Stimulated activated CD4-positive, alpha-beta T cell treated with anti-CD3 and anti-CD28 coated beads, Interleukin-4, amount 100 ng/mL, for 24 hours (primary cell): ENCODE measurements at places on chromosomes 7 and 10.

GRCh38 chr10:131673396-131673795, 227.4 kb upstream of the PPP2R2D start:
- DNase-seq: no peak

DNA sequence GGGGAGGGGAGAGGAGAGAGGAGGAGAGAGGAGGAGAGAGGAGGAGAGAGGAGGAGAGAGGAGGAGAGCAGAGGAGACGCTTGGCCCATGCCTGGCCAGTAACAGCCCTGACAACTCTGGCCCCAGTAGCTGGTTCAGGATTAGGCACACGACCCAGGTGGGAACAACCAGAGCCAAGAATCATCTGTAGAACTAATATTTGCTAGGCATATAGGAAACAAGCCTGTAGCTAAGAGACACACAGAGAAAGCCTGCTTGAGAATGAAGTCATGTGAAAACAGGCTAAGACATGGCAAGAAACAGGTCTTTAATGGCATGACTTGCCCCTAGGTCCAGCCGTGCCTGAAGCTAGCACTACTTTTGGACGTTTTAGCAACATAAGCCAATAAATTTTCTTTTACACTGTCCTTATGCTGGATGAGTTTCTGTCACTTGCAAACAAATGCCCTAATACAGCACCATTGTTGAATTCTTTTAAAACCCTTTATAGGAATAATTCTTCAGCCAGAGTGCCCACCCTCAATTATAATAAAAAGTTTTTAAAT, 17.5 kb downstream of the OSBPL3 start:
- no peak for DNase-seq

DNA sequence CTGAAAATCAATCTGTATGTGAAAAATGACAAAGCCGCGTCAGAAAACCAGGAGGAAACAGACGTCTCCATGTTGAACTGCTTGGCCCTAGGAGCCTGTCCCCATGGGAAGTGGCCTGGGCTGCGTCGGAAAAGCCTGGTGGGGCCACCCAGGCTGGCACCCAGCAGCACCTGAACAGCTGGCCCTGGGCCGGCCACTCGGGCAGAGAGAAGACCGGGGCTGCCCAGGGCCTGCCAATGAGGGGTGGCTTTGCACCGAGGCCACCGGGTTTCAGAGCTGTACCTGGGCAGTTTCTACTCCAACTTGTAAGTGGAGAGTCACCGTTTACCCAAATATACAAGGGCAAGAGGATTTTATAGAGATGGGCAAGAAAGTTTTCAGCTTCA, 1.1 kb upstream of the FUOM start:
- no peak for DNase-seq

- DNase-seq: no peak
Measured at GRCh38 chr7:37027104-37027503, 302.8 kb upstream of the AOAH start.

DNA sequence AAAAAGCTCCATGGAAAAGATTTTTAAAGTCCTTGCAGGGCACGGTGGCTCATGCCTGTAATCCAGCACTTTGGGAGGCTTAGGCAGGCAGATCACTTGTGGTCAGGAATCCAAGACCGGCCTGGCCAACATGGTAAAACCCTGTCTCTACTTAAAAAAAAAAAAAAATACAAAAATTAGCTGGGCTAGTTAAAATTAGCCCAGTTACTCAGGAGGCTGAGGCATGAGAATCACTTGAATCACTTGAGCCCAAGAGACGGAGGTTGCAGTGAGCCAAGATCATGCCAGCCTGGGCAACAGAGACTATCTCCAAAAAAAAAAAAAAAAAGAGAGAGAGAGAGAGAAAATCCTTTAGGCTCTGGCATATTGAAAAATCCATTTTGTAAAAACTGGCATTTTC, 61.9 kb downstream of the CCDC6 start:
- DNase-seq: no peak

DNA sequence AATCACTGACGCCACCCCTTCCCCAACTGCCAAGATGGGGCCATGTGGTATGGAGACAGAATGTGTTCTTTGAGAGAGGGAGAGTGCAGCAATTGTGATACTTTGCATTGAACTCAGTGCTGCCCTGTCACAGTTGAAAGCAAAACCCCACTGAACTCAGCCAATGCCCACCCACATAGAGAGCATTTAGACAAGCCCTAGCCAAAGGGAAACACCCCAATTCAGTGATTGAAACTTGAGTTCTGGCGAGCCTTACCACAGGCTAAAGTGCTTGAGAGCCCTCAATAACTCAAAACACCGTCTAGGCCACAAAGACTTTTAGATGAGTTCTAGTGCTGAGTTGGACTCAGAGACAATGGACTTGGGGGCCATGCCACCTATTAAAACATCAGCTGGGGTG, 751.9 kb upstream of the POT1 start:
- no peak for DNase-seq

GRCh38 chr7:22329816-22330524, 27.0 kb downstream of the RAPGEF5 start:
- DNase-seq: no peak

GRCh38 chr10:89301232-89301631, 614 bp upstream of the IFIT2 start:
- no peak for DNase-seq

- DNase-seq: no peak
Measured at GRCh38 chr7:137335814-137336213, 7.7 kb downstream of the PTN start.

- DNase-seq: no peak
Measured at GRCh38 chr7:6563936-6564770, 12.9 kb upstream of the GRID2IP start.

DNA sequence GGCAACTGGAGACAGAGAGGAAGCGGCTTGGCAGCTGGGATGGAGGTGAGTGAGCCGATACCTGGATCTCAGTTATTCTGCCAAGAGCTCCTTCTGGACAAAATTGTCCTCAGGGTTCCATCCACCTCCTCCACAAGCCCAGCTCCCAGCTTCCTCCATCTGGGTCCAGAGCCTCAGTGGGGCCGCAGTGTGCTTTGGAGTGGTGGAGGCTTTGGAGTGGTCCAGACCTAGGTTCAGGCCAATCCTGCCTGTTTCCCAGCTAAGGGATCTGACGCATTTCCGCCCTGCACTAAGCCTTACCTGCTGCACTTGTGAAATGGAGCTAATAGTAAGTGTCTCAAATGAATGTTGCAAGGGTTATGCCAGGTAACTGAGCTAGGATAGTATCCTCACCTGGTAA, 355.7 kb upstream of the SHH start:
- DNase-seq: no peak

DNA sequence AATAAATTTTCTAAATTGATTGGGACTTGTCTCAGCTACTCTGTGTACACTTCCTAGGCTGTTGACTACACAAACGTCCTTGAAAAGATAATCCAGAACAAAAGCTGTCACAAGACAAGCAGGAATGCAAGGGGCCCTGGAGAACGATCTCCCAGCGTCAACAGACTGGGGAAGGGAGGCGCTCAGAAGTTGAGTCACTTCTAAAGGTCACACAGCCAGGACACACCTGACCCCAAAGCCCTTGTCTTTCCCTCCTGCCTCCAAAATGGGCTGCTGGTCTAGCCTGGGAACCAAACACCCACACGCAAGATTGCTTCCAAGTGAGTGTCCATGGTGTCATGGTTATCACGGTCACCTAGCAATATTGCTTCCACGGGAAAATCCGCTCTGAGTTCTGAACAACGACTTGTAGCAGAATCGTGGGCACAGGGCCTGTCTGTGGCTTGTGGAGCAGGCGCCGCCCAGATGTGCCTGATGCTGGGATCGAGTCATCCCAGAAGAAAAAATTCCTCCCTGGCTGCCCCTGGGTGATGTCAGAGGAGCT, 49.8 kb downstream of the SPOCK2 start:
- DNase-seq: no peak

- no peak for DNase-seq
Measured at GRCh38 chr10:32938554-32939061, 19.4 kb downstream of the ITGB1 start.

DNA sequence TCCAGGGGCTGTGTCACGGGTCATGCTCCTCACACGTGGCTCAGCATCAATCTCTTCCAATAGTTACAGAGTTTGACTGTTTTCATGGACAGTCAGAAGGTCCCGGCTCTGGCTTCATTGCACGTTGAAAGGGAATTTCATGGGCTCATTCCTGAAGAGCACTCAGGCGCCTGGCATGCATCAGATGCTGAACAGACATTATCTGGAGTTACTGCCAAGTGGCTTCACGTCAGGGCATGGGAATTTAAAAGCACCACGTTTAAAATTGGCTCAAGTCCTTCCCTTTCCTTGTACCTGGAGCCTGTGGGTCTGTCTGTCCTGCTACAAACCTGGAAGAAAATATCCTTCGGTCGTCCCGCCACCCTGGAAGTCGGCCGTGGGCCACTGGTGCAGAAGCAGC, 50.4 kb downstream of the CFAP46 start:
- no peak for DNase-seq

DNA sequence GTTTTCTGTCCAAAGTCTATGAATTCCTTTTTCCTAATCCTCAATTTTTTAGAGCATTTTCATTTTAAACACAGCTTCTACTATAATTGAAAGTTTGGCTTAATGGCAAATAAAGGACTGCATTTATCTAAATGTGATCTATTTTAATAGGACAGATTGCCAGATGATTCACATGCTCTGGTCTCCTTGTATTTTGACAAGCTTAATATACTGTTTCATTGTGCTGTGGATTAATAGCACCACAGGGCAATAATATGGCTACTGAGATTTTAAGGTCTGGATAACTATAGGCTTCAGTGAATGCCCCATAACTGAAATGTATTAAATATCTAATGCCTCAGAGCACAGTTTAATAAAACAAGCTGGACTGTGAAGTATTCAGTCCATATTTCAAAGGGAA, 1362.8 kb downstream of the XPNPEP1 start:
- no peak for DNase-seq

- no peak for DNase-seq
Measured at GRCh38 chr10:23892296-23892695, 316.6 kb upstream of the KIAA1217 start.

DNA sequence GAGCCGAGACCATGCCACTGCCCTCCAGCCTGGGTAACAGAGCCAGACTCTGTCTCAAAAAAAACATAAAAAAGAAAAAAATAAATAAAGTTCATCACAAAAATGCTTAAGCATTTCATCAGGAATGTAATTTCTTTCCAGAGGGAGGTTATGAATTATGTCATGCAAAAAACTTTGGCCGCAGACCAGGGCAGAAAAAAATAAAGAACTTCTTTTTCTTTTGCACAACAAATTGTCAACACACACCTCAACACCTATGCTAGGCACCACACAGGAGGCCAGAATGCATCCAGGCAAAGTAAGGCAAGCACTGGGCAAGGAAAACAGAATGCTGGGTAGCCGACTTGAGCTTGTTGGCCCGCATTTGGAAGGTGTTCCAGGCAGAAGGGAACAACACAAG, 3.9 kb downstream of the C10orf62 start:
- DNase-seq: no peak

DNA sequence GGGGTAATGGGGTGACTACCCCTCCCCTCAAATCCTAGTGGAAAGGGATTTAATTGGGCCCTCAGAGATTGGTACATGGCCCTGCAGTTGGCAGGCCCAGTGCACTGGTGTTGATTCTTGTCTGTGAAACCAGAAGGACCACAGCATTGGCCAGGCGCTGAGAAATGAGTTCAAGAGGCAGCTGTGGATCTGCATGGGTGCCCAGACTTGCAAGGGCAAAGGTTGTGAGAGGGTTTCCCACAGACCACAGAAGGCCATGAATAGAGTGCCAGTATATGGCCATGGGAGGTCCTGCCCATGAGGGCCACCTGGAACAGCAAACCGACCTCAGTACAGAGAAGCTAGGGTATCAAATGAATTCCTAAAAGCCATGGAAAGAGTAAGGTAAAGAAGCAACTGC, 32.9 kb downstream of the TMEM168 start:
- DNase-seq: no peak

DNA sequence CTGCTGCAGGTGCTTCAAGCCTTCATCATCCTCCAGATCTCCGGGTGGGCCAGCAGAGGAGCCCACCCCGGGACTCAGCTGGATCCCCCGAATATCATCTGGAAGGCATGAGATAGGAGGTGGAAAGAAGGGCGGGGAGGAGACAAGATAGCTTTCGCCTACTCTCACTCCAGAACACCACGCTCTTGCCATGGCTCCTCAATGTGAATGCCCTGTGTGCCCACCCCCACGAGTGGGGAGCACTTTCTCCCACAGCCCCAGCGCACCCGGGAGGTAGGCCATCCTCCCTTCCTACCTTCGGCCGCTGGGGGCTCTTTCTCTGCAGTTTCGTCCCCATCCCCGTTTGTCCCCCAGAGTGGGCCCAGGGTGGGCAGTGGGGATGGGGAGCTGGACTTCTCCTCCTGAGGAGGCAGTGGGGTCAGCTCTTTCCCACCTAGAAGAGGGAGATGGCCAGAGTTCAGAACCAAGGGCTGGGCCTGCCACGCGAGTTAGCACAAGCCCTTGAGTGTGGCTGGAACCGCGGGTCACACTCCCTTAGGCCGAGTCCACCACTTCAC, 8.9 kb downstream of the GIGYF1 start:
- DNase-seq: no peak

GRCh38 chr7:25786936-25787335, 365.1 kb upstream of the NFE2L3 start:
- DNase-seq: no peak
